ENCODE measurements at places on chromosomes 6 and 20.

- DNase-seq, result no peak
These were observed 110.3 kb upstream of the GGTLC1 start for GRCh38 chr20:24098886-24099285.

- no peak for DNase-seq
These were observed 104.3 kb downstream of the EDN3 start for GRCh38 chr20:59404749-59405148.

DNA sequence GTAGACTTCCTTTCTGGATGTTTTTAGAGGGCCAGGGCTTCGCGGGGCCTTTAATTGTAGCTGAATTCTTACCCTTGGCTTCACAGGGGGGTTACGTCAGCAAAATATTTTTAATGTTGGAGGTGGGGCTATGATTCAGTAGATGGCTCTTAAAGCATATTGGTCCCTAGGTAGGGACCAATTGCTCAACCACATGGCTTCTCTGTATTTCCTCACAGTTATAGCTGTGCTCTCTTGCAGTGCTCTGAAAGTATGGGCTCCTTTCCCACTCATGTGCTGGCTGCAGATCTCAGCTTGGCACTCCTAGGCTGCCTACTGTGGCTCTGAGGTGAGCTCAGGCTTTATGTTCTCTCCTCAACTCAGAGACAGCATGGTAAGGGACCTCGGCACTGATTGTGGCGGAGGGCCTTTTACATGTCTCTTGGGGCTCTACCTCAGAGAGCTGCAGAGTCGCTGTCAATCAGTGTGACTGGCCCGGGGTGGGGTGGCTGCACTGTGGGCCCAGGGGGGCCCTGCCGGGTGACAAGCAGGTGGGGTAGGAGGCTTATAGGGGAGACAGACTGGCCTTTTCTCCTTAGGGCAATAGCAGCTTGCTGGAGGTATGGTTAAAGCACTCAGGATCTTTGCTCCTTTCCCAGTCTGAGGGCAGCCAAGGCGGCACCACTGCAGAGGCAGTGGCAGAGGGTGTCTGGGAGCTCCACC lies 318.0 kb downstream of the DOK5 start:
- no peak for DNase-seq

GRCh38 chr6:124066269-124066668 lies 262.6 kb downstream of the NKAIN2 start:
- DNase-seq, result no peak

GRCh38 chr6:37583261-37583660 lies 83.6 kb upstream of the CCDC167 start:
- no peak for DNase-seq

GRCh38 chr6:157070403-157071107 lies 252.8 kb downstream of the TMEM242 start:
- no peak for DNase-seq

- no peak for DNase-seq
These were observed 11.9 kb downstream of the DNPH1 start for GRCh38 chr6:43217351-43217750.

GRCh38 chr6:147341486-147341885 lies 137.3 kb downstream of the STXBP5 start:
- DNase-seq, result no peak

DNA sequence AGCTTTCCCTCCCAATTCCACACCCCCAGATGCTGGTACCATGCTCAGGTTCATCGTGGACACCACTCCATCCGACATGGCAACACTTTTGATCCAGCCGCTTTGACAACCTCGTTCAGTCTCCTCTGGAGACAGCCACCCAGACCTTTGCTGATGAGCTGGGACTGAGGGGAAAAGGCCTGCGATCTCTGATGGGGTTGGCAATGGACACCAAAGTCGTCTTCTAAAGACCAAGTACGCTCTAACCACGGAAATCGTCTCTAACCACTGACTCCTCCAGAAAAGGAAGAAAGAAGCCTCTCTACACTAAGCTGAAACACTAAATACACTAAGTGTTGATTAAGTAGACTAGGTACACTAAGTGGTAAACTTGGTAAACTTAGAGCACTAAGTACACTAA lies 26.1 kb upstream of the HLA-E start:
- DNase-seq, result no peak

DNA sequence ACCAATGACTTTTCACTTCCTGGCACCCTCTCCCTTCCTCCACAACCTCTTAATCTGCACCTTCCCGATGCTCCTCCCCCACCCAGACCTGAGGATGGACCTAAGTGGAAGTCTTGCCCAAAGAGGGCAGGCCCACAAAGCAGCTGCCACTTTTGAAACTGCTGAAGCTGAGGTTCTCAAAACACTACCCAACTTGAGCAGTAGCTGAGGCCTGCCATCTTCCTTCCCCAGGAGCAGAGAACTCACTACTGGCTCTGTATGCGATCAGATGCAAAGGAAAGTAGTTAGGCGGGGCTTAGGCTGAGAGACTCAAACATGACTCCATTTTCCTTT lies 1.5 kb downstream of the HM13 start:
- DNase-seq, result no peak

- DNase-seq, result no peak
These were observed 185.6 kb upstream of the EPHA7 start for GRCh38 chr6:93604951-93605350.

- DNase-seq, result no peak
These were observed 59.9 kb downstream of the TNFAIP3 start for GRCh38 chr6:137926985-137927384.

GRCh38 chr6:75603106-75603420 lies 1.4 kb downstream of the SENP6 start:
- no peak for DNase-seq

DNA sequence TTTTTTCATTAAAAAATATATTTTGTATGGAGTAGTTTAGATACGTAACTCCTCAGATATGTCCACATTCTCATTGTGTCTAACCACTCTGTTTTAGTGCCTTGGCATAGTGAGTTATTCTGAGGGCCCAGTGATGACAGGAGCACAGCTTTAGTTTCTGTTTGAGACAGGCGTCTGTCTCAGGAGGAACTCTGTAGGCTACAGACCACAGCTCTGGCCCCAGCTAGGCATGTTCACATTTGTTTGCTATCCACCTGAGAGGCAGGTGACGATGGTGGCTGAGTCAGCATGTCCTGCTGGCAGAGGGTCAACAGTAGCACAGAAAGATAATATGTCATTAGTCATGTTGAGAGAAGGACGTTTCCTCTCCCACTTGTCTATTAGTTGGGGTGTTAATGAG lies 16.3 kb downstream of the LRRC1 start:
- no peak for DNase-seq

GRCh38 chr20:35883336-35883777 lies 70.9 kb downstream of the SCAND1 start:
- no peak for DNase-seq

GRCh38 chr6:125662296-125662695 lies 87.1 kb upstream of the HEY2 start:
- no peak for DNase-seq

DNA sequence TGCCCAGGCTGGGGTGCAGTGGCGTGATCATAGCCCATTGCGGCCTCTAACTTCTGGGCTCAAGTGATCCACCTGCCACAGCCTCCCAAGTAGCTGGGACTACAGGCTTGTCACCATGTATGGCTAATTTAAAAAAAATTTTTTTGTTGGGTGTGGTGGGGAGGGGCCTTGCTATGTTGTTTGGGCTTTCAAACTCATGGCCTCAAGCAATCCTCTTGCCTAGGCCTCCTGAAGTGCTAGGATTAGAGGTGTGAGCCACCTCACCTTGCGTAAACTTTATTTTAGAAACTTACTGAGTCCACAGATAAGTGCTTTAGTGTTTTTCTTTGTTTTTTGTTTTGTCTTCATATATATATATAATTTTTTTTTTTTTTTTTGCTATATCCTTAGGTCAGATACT lies 9.1 kb downstream of the SMAP1 start:
- no peak for DNase-seq

DNA sequence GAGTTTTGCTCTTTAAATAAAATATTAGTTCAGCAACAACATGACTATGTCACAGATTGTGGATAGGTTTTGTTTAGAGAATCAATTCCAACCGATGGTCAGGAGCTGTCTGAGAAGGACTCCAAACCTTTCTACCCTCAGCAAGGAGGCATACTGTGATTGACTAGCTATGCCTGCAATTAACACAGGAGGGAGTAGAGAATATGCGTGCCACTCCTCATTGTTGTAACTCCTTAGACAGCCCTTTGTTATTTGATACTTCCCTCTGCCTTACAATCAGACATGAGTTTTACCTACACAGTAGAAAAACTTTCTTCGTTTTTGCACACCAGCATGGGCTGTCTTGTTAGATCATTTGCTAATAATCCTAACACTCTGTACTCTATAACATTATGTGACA lies 796.5 kb downstream of the PRIM2 start:
- DNase-seq, result no peak

DNA sequence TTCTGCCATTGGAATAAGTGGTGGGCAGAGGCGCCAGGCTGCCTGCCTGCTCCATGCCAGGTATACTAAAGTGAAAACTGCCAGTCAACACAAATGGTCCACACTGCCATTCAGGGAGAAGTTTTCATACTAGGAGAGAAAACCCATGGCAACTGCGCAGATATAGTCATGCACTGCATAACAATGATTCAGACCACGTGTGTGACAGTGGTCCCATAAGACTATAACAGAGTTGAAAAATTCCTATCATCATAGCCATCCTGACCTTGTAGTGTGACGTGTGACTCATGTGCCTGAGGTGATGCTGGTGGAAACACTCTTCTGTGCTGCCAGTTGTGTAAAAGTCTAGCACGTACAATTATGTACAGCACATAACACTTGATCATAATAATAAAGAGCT lies 25.1 kb downstream of the ZC3H12D start:
- no peak for DNase-seq

DNA sequence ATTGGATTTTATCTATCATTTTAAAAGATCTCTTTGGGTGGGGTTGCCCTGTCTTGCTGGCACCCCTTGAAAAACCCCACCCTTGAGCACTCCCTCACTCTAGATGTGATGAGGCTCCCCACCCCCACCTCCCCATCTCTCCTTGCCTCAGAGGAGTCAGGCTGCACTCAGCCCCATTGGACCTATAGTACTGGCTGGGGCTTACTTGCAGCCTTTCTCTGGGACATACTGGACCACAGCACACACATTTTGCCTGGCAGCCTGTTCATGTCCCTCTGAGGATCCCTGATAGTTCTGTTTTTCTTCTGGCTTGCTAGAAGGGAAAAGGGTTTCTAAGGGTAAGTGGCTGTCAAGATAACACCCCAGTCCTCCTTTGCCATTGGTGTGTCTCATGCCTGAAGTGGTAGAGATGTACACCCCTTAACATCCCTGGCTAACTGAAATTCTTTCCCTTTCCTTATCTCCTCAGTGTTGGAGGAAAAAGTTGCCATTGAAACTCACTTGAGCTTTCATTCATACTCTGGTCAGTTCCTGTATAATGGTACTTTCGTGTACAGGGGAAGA lies 553.4 kb upstream of the CITED2 start:
- DNase-seq, result no peak

DNA sequence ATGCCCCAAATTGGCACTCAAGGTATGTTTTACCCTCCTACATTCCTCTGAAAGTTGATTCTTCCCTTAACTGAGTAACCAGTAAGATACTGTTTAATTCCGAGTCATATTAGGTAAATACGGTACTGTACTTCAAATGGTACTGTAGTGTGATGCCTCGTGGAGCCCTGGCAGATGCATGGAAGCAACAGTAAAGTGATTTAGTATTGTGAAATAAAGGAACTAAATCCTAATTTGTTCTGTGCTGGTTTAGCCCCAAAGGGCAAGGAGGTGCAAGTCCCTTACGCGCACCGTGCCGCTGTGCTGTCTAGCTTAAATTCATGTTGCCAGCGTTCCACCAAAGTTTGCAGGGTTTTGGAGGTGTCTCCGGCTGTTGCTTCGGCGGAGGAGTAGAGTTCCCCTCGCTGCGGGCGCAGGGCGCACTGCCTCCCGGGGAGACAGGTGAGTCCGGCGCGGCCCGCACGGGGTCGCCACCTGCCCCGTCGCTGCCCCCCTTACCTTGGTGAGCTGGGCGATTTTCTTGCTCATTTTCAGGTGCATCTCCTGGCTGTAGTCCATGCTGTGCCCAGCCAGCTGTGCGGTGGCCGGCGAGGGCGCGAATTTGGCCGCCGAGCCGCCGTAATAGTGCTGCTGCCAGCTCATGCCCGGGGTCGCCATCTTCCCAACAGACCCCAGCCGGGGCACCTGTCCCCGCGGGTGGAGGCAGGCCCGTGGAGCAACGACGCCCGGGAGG lies 655 bp downstream of the FAM184A start:
- no peak for DNase-seq

GRCh38 chr6:91781946-91782345 lies 1195.1 kb upstream of the MAP3K7 start:
- peak; percentile 49 for DNase-seq

DNA sequence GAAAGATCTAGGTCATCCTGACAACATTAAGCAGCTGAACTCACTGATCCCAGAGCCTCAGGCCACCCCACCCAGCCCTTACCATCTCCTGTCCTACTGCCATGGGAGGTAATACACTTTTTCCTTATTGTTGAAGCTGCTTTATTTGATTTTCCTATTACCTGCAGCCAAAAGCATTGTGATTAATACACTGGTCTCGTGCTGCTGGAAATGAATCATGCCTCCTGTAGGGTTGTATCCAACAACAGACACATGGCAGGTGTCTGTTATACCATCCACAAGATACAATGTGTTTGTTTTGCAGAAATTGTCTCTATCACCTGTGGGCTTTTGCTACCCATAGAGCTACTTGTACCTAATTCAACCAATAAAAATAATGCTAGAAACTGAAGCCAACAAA lies 34.2 kb downstream of the MYLIP start:
- DNase-seq, result no peak

GRCh38 chr6:14344486-14344885 lies 226.9 kb downstream of the CD83 start:
- no peak for DNase-seq

- no peak for DNase-seq
These were observed 90.7 kb upstream of the POPDC3 start for GRCh38 chr6:105270511-105270910.

- DNase-seq, result no peak
These were observed 3.0 kb downstream of the IPCEF1 start for GRCh38 chr6:154353626-154354025.

DNA sequence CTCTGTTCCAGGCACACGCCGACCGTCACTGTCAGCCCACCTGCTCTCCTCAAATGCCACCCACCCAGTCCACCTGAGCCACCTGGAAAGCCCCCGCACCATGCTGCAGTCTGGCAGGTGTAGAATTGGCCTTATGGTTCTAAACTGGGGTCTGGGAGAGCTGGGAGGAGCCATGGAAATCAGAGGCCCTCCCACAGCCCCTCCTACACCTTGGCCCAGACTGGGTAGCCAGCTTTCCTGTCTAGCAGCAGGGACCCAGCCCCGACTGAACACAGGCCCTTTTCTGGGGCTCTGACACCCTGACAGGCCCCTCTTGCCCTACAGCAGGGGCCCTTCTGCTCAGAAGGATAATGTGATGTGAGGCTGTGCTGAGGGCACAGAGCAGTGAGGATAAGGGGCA lies 31.1 kb downstream of the LRFN2 start:
- no peak for DNase-seq

DNA sequence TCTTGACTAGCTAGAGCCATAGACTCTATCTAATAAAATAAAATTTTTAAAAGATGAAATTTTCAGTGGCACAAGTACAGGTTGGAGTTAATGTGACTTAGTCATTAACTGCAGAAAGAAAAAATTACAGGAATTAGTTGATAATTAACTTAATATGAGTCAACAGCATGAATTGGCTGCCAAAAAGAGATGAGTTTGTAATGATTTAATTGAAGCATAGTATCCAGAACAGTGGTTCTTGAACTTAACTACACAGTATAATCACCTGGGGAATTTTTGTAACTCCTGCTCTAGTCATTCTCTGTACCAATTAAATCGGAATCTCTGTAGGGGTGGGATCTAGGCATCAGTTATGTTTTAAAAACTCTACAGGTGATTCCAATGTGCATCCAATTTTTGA lies 46.3 kb upstream of the HMGN3 start:
- DNase-seq, result no peak

GRCh38 chr6:161444464-161444863 lies 170.6 kb upstream of the AGPAT4 start:
- DNase-seq, result no peak
